ENCODE measurements at places on chromosomes 1 and 21. TPM values are rescaled to one million over a fixed set of nuclear protein-coding genes. Genes with fewer than 3 reads are reported as not detected.

DNA sequence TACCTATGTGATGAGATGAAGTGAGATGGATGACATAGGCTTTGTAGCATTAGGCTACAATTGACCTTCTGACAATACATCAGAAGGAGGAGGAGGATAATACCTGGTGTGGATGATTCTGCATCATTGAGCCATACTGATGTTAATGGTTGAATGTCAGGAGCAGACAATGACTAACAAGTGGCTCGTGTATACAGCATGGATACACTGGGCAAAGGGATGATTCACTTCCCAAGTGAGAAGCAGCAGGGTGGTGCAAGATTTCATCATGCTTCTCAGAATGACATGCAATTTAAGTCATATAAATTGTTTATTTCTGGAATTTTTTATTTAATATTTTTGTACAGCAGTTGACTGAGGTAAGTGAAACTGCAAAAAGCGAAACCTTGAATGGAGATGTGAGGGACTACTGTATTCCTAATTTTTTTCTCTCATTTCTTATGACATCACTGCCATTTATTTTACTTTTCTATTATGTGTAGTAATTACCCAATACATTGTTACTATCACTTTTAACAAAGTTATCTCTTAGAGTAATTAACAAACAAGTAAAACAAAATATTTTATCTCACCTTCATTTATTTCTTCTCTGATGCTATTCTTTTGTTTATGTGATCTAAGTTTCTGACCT is 34.4 kb upstream of the COP1 start:
- H3K4me1 ChIP-seq = no peaks in the 10 kb centered on the region
- no peak overlapping the region for H3K4me3 ChIP-seq
- no peak overlapping the region for H3K27ac ChIP-seq

DNA sequence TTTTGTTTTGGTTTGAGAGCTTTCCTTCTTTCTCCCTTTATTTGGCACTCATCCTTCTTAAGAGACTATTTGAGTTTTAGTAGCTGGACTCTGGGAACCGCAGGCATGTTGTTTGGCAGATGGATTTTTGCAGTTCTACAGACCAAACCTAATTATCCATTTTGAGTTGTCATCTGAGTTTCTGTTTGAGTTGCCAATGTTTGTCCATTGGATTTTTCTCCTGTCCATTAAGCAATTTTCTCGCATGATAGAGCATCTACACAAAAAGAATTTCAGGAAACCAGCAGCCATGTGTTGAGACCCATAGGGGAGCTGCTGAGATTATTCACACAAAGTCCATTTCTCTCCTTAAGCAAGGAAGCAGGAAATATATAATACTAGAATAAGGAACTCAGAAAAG is 17.2 kb upstream of the CXADR start:
- H3K27me3 ChIP-seq = no peaks in the 10 kb centered on the region
- no peak for DNase-seq
- H3K36me3 ChIP-seq = no peaks in the 10 kb centered on the region
- H3K27ac ChIP-seq = no peak overlapping the region
- no peaks in the 10 kb centered on the region for H3K4me1 ChIP-seq
- H3K4me3 ChIP-seq = no peak overlapping the region

DNA sequence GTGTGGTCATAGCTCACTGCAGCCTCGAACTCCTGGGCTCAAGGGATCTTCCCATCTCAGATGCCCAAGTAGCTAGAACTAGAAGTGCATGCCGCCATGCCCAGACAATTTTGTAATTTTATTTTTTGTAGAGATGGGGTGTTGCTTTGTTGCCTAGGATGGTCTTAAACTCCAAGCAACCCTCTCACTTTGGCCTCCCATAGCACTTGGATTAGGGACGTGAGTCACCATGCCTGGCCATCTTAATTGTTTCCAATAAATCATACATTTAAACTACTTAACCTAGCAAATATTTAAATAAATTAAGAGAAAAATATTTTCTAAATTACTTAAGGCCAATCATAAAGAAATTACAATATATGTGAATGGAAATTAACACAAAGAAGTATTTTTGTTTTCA is 35.1 kb upstream of the ADGRL4 start:
- H3K36me3 ChIP-seq = no peaks in the 10 kb centered on the region
- H3K27ac ChIP-seq = no peak overlapping the region
- no peaks in the 10 kb centered on the region for H3K27me3 ChIP-seq
- no peak overlapping the region for H3K4me3 ChIP-seq

TNFRSF18 gene
- polyA plus RNA-seq = 1.3 TPM

CFAP141 gene
- not detected for polyA plus RNA-seq

KRTAP19-1 gene
- not detected for polyA plus RNA-seq

TMEM269 gene
- polyA plus RNA-seq = not detected

CDC20 gene
- polyA plus RNA-seq = 19.7 TPM

All from hepatocyte (in vitro differentiated cells).